ENCODE measurements at places on chromosomes 13 and 19.

DNA sequence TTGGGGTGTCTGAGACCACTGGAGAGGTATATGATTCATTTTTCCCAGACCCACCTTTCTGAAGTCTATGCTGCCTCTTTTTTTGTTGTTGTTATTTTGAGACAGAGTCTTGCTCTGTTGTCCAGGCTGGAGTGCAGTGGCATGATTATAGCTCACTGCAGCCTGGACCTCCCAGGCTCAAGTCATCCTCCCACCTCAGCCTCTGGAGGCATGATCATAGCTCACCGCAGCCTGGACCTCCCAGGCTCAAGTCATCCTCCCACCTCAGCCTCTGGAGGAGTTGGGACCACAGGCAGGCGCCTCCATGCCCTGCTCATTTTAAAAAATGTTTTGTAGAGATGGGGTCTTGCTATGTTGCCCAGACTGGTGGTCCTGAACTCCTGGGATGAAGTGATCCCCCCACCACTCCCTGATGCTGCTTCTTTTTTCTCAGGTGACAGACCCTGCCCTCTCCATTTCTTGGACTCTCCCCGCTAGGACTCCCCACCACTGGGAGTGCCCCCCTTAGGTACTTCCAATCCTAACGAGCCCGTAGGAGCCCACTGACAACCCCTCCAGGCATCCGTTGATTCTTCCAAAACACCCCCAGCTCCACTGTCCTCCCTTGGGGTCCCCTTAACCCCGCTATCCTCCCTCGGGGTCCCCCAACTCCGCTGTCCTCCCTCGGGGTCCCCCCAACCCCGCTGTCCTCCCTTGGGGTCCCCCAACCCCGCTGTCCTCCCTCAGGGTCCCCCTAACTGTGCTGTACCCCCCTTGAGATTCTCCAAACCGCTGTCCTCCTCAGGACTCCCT is 45.4 kb downstream of the ARHGEF18 start:
- no peak for DNase-seq

GRCh38 chr19:14544977-14545715 is 15.8 kb downstream of the TECR start:
- DNase-seq: no peak

DNA sequence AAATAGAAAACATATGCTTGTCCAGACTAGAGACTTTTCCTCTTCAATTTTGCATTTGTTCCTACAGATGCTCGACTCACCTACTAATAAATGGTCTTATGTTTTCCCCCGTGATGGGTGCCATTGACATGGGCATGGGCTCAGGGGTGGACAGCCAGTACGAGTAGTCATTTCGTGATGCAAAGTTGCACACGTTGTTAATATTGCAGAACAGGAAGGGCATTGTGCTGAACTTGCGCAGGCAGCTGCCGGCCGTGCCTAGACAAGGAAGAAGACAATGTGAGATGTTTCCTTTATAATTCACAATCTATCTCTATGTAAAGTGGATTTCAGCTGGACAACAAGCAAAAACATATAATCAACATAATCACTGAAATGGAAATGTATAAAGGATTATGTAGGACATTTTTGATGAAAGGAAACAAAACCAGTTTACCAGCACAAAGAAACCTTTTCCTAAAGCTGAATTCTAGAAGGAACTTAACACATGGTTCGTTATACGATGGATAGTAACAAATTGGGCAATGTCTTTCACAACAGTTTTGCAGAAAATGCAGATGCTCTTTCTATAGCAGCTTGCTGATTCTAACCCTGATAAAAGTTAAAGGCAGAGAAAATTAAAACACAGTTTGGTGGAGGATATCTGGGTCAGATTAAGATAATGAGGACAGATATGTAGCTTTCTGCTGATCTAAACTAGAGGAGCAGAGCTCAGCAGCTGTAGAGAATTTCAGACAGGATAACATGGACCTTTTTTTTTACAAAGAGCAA is 145.7 kb downstream of the COL4A1 start:
- DNase-seq: no peak

GRCh38 chr19:3573162-3573857 is 566 bp downstream of the HMG20B start:
- no peak for DNase-seq

DNA sequence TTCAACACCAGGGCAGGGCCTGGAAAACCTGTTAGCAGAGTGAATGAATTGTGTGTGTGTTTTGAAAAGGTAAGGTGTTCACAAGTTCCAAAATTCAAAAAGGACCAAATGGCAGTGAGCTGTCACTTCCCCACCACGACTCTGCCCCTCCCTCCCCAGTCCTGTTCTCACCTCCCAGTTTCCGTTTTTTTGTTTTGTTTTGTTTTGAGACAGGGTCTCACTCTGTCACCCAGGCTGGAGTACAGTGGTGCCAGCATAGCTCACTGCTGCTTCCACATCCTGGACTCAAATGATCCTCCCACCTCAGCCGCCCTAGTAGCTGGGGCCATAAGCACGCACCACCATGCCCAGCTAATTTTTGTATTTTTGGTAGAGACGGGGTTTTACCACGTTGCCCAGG is 20.3 kb upstream of the BCL3 start:
- no peak for DNase-seq

- no peak for DNase-seq
Observed at GRCh38 chr13:25727250-25727649, 324.6 kb downstream of the SHISA2 start.

DNA sequence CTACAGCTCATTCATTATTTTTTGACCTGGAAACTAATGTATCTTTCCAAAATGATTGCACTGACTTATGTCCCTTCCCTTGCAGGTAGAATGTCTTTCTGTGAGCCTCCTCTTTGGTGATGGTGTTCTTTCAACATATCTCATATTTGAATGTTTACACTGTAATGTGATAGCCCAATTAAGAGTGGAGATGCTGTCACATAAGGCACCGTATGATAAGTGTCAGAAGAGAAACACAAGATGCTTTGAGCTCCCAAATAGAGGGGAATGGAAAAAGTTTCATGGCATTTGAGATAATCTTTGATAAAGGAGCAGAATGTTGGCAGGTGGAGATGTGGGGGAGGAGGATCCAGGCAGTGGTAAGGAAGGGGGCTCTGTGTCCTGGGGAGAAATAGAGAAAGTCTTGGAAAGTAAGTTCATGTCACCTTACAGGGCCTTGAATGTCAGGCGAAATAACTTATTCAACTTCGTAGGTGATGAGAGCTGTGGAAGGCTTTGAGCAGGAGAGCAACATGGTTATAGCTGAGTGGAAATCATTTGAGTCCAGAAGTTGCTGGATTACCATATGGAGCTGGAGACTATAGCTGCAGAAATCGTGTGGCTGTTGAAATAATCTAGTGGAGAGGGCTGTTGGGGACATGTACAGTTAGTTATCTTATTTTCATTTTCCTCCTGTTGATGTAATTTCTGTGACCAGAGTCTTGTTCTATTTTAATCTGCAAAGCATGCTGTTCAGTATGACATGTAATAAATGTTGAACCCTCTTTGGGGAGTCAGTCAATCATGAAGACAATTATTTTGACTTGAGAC is 10.3 kb upstream of the RNF113B start:
- DNase-seq: no peak

GRCh38 chr19:48914181-48914580 is 14.1 kb downstream of the NUCB1 start:
- DNase-seq: no peak

- no peak for DNase-seq
Observed at GRCh38 chr13:75279834-75280369, 202.1 kb downstream of the TBC1D4 start.

DNA sequence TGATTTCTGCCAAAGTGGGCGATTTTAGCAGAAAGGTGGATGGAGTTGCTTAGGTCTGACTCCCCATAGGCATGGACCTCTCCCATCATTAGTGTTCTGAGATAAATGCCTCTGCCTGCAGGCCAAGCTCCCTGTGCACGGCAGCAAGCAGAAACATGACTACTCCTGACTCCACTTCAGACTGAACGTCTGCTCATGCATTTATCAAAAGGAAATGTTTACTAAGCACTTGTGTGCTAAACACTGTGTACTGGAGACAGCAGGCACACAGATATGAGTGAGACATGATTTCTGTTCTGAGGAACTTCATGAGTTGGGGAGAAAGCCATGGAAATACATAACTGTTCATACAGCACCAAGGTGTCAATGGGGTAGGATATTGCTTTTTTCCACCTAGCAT is 149.6 kb downstream of the MIPEP start:
- no peak for DNase-seq

GRCh38 chr13:28496188-28496564 is 1.2 kb upstream of the FLT1 start:
- no peak for DNase-seq

DNA sequence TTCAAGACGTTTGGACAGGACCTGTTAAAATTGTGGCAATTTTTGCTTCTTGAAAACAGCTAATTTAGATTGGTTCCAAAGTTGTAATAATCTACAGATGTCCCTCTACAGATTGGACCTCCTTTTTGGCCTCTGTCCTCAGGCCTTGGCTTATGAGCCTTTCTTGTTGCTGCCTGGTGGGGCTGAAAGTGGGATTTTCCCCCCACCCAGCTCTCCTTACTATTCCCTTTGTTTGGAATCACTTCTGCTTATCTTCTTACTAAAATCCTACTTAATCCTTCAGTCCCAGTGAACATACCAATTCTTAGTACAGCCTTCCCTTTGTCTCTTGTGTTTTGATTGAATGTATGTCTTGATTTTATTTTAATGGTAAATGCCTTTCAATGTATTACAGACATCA is 63.5 kb upstream of the TEX29 start:
- DNase-seq: no peak
